HepG2 (cell line): ENCODE measurements at places on chromosomes 1 and 21. TPM values are rescaled to one million over a fixed set of nuclear protein-coding genes. Genes with fewer than 3 reads are reported as not detected.

Gene AADACL4
- polyA plus RNA-seq: not detected in 2 replicates

GRCh38 chr1:59263111-59263510 lies 33.8 kb upstream of the FGGY start:
- DNase-seq: no peak

GRCh38 chr1:116565222-116565621 lies 5.6 kb downstream of the CD58 start:
- no peak for DNase-seq

GRCh38 chr1:100476735-100477290 lies 61.1 kb upstream of the GPR88 start:
- DNase-seq: no peak

- DNase-seq: no peak
These were observed 6.1 kb downstream of the PRDM15 start for GRCh38 chr21:41873005-41873404.

DNA sequence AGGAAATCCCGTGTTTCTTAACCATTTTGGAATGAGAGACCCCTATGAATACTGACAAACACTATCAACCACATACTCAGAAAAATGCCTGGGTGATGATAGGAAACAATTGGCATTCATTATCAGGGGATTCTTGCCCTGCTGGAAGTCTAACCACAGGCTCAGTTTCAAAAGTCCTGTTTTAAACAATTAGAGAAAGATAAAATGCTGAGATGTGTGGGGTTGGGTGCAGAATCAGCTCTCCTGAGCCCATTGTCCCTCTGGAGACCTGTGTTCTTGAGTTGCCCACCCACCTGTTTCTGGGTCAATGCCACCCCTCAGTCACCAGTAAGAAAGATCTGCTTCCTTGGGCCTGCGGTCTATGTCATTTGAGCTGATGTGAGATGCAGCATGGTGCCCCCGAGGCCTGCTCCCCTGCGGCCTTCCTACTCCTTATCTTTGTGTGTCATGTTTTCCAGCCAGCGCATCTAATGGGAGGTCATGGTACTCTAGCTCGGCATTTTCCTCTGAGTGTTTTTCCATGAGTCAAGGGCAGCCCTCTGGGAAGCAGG lies 130.3 kb upstream of the PLXNA2 start:
- DNase-seq: no peak

DNA sequence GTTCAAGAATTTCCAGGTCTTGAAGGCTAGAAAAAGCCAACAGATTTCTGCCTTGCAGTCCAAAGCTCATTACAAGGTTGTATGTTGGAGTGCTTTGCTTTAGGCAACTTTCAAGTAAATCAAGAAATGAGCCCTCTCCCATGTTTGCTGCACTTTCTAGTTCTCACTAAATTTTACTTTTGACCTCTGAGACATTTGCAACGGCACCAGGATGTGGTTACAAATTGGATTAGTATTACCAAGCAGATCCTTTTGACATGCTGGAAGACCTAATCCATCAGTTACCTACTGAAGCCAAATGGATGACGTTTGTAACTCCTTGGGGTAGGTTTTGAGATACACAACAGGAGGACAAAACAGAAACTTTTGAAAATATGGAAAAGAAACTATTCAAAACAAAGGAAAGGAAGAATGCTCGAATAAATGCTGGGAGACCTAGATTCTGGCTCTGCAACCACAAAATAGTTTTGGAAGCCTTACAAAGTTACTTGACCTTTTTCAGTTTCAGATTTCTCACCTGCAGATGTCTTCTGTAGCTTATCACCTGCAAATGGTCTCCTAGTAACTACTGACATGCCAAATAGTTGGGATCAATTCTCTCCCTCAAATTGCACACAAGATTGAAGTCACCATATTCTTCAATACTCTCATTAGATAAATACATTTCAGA lies 251.7 kb upstream of the ADGRL2 start:
- DNase-seq: no peak

DNA sequence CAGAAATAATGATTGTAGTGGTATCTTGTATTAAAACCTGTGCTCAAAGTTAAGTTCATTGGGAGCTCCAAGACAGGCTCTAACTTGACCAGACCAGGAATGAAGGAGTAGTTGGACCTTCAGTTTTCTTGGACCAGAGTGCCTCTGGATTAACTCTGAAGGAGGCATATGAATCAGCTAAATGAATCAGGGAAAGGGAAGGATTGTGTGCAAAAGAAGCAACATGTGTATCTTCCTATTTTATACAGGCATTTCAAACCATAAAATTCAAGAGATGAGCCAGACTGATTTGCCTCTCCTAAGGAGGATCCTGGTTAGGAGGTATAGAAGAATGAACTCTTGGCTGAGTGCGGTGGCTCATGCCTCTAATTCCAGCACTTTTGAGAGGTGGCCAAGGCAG lies 71.4 kb downstream of the CC2D1B start:
- no peak for DNase-seq

- DNase-seq: no peak
These were observed 40.4 kb upstream of the APOBEC4 start for GRCh38 chr1:183693521-183693920.

- DNase-seq: no peak
These were observed 93.8 kb upstream of the TMPRSS2 start for GRCh38 chr21:41601573-41602368.

GRCh38 chr1:71269179-71269578 lies 188.3 kb upstream of the ZRANB2 start:
- DNase-seq: no peak

DNA sequence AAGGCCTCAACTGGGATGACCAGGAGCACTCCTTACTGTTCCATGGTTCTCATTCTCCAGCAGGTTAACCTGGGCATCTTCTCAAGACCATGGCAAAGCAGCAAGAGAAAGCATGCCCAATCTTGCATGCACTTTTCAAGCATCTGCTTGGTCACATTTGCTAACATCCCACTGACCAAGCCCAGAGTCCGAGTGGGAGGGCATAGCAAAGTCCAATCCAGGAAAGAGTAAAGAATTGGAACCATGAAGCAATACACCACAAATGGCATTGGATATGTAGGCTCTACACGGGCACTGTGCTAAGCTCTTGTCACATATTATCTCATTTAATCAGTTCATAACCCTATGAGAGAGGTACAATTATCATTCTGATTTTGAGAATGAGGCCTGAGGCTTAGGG lies 73.6 kb downstream of the PAPPA2 start:
- DNase-seq: no peak
